ENCODE measurements at places on chromosomes 5 and 9.

- DNase-seq = no peak
Measured at GRCh38 chr9:95341293-95341962, 23.9 kb upstream of the FANCC start.

- DNase-seq = no peak
Measured at GRCh38 chr5:7036192-7036835, 323.1 kb downstream of the TENT4A start.

GRCh38 chr5:115231598-115231997 is 31.1 kb downstream of the PGGT1B start:
- DNase-seq = no peak

GRCh38 chr9:92986176-92987119 is 39.1 kb downstream of the FGD3 start:
- peak; percentile 1 for DNase-seq

All from Kasumi-1 (cell line).